ENCODE measurements at places on chromosomes 5 and 9. TPM values are rescaled to one million over a fixed set of nuclear protein-coding genes. Genes with fewer than 3 reads are reported as not detected.

MARCHF11 gene
- total RNA-seq, result not detected

PJA2 gene
- total RNA-seq, result 38.6 TPM

LRRC70 gene
- 0.29 TPM for total RNA-seq

RANBP17 gene
- total RNA-seq, result not detected

LCN15 gene
- not detected for total RNA-seq

PCDHGA11 gene
- not detected for total RNA-seq

PCDHGB4 gene
- total RNA-seq, result 0.06 TPM

TRIP13 gene
- total RNA-seq, result 45.8 TPM

RMI1 gene
- 31.8 TPM for total RNA-seq

RHOBTB3 gene
- total RNA-seq, result 0.67 TPM

NUDT2 gene
- 30.8 TPM for total RNA-seq

F12 gene
- 12.0 TPM for total RNA-seq

EQTN gene
- not detected for total RNA-seq

TMC1 gene
- not detected for total RNA-seq

PCA3 gene
- not detected for total RNA-seq

ARAP3 gene
- total RNA-seq, result 6.5 TPM

PARP8 gene
- total RNA-seq, result 42.1 TPM

CEMIP2 gene
- 92.8 TPM for total RNA-seq

KCNV2 gene
- not detected for total RNA-seq

ZMAT2 gene
- 69.5 TPM for total RNA-seq

DOCK2 gene
- 168 TPM for total RNA-seq

ARHGEF37 gene
- 0.15 TPM for total RNA-seq

IL7R gene
- total RNA-seq, result 81.4 TPM

NTNG2 gene
- 1.2 TPM for total RNA-seq

SPINK6 gene
- not detected for total RNA-seq

SPINK7 gene
- total RNA-seq, result not detected

IFNA21 gene
- not detected for total RNA-seq

CMYA5 gene
- total RNA-seq, result 0.10 TPM

IRX1 gene
- not detected for total RNA-seq

PKD2L2 gene
- not detected for total RNA-seq

PTGR1 gene
- 0.94 TPM for total RNA-seq

GBGT1 gene
- 2.5 TPM for total RNA-seq

SDHA gene
- total RNA-seq, result 159 TPM

IL31RA gene
- not detected for total RNA-seq

C9orf78 gene
- total RNA-seq, result 70.0 TPM

SLC6A19 gene
- total RNA-seq, result not detected

SH3TC2 gene
- not detected for total RNA-seq

LHX2 gene
- not detected for total RNA-seq

SLC24A2 gene
- total RNA-seq, result not detected

Data from activated CD8-positive, alpha-beta memory T cell treated with anti-CD3 and anti-CD28 coated beads for 36 hours (primary cell).